Activated T-helper 1 cell treated with anti-CD3 and anti-CD28 coated beads, Interleukin-2, amount 50 U/mL, for 16 hours (primary cell): ENCODE measurements at places on chromosomes 6 and 20.

DNA sequence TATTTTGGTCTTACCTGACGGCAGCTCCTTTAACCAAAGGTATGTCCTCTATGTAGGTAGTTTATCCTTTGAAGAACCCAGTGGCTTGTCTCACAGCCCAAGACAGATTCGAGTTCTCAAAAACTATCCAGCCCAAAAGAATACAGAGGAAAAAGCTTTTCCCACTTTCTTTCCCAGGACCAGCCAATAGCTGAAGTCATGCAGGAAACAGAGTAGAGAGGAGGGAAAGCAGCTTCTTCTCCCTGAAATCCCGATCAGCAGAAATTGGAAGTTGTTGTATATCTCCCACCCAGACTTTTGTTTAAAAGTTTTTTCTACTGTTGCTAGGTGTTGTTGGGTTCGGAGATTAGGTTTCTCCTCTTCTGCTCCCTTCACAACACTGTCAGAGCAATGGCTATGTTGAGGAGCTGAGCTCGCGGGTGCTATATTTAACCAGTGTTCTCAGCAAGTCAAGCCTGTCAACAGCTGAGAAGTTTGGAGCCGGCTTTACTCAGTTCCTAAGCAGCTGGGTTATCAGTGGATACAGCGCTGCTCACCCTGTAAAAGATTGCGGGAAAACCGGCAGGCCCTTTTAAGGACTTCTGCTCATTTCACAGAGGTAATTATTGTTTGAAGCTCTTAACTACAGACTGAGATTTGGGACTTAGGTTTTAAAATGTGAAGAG is at the start of gene FILIP1:
FILIP1 (minus strand) TSS at position 401 of the 665 bp plus-strand sequence. CDS start 78,828 bp downstream, outside the sequence.
- DNase-seq, result no peak

- no peak for DNase-seq
These were observed 51.8 kb upstream of the SLCO4A1 start for GRCh38 chr20:62590309-62591121.

- DNase-seq, result no peak
These were observed 3.5 kb downstream of the HLA-B start for GRCh38 chr6:31353384-31353945.

GRCh38 chr20:50048420-50049166 is 64.4 kb downstream of the UBE2V1 start:
- DNase-seq, result no peak
